Vagina (tissue), 2 donors: ENCODE measurements at places on chromosomes 2 and 18. TPM values are rescaled to one million over a fixed set of nuclear protein-coding genes. Genes with fewer than 3 reads are reported as not detected.

GRCh38 chr18:38718365-38718901 lies 1152.8 kb upstream of the CELF4 start:
- H3K4me1 ChIP-seq = no peaks in the 10 kb centered on the region
- DNase-seq = no peak
- H3K4me3 ChIP-seq = no peak overlapping the region
- H3K27me3 ChIP-seq = no peaks in the 10 kb centered on the region
- no peak overlapping the region for H3K27ac ChIP-seq
- no peaks in the 10 kb centered on the region for H3K36me3 ChIP-seq

GRCh38 chr2:199848389-199849130 lies 2.4 kb downstream of the FTCDNL1 start:
- no peaks in the 10 kb centered on the region for H3K27me3 ChIP-seq
- H3K27ac ChIP-seq = no peak overlapping the region
- no peaks in the 10 kb centered on the region for H3K36me3 ChIP-seq
- no peak overlapping the region for H3K4me3 ChIP-seq

DNA sequence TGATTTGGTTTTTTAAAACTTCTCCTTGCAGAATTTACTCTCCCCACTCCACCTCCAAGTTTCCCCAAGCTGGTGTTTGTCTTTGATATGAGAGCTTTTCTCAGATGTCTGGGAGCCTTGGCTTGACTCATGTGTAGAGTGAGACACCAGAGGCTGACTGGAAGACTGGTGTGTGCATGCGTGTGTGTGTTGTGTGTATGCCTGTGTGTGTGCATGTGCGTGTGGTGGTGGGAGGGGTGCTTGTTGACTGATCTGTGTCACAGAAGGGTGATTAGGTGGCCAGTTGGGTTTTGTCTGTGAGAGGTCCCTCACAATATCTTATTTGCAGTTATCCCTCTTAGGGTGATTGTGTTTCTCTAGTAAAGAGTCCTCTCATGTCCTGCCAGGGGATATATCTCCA lies 50.5 kb upstream of the HPCAL1 start:
- H3K4me3 ChIP-seq = no peak overlapping the region
- no peak overlapping the region for H3K27ac ChIP-seq
- no peaks in the 10 kb centered on the region for H3K27me3 ChIP-seq
- DNase-seq = no peak

DNA sequence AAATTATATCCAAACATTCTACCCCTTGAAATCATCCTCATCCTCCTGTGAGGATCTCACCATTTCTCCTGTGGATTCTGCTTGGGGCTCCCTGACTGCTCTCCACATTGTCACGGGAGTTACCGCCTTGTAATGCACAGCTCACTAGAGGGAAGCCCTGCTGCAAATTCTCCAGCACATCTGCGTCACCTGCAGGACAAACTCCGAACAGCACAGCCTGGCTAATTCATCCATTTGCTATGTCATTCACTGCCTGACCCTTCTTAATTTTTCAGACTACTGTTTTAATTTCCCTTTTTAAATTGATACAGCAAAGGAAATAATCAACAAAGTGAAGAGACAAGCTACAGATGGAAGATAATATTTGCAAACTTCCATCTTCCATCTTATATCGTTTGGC lies 627.4 kb downstream of the FBXO15 start:
- no peaks in the 10 kb centered on the region for H3K27me3 ChIP-seq
- no peaks in the 10 kb centered on the region for H3K4me1 ChIP-seq
- no peak overlapping the region for H3K27ac ChIP-seq
- no peak for DNase-seq

The AKAIN1 gene
- not detected for total RNA-seq

The OBSL1 gene
- 53.0 TPM for total RNA-seq

The PID1 gene
- total RNA-seq = 83.2 TPM

The BBS5 gene
- total RNA-seq = 4.7 TPM

The EFHD1 gene
- 22.6 TPM for total RNA-seq

The METAP1D gene
- total RNA-seq = 8.8 TPM

The CNGA3 gene
- total RNA-seq = not detected
